ENCODE measurements at places on chromosomes 4 and X.
A peak's percentile ranks its signal among the peaks of the same experiment; 100 is the strongest.

DNA sequence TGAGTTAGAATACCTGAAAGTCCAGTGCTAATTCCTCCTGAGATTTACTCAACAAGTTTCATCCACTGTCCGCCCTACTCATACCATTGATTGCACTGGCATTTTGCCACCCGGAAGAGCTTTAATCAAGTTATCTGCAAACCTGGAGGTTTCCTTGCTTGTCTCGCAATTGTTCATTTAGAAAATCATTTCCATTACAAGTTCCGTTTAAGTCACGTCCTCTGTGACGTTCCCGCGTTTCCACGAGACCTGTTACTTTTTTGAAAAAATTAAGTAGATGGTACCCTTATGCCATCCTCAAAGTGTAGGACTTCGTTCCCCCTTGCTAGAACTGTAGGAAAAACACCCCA lies 761 bp upstream of the FRYL start:
- DNase-seq = peak; percentile 64

GRCh38 chr4:68021185-68021584 lies 57.9 kb upstream of the TMPRSS11A start:
- DNase-seq = no peak

- no peak for DNase-seq
Measured at GRCh38 chr4:152901205-152901604, 34.9 kb upstream of the FHDC1 start.

DNA sequence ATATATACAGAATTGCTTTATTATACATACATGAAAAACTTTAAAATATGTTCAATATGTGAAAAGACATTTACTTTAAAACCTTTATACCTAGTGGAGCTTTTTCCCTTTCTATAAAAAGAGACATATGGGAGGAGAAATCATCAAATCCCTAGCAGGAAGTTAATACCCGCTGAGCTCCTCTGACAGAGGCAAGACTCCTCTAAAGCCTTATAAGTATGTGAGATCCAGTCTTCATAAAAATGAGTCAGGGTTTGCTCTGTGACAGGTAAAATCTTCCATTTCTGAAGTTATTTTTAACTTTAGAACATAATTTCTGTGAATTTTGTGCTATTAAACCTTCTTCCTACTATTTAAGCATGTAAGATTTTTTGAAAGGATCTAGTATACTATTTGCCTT lies 634.4 kb upstream of the AADAT start:
- no peak for DNase-seq

- no peak for DNase-seq
Measured at GRCh38 chr4:145186729-145187128, 6.3 kb upstream of the OTUD4 start.

- no peak for DNase-seq
Measured at GRCh38 chrX:22699581-22700091, 300.1 kb upstream of the DDX53 start.

DNA sequence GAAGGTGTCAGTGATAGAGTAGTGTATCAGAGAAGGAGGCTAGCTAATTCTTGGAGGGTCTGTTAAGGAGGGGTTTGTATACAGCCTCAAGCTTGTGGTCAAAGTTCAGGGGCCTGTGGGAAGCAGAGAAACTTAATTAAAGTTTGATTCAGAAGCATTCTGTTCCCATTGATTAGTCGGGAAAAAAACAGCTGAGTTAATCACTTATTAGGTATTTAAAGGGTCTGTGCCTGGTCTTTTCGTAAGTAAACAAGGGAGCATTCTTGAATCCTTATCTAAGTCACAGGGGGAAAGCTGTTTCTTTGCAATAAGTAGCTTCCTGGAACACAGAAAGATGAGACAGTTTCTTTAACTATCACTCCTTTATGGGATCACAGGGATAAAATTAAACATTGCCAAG lies 492.1 kb downstream of the PCDH10 start:
- DNase-seq = no peak

DNA sequence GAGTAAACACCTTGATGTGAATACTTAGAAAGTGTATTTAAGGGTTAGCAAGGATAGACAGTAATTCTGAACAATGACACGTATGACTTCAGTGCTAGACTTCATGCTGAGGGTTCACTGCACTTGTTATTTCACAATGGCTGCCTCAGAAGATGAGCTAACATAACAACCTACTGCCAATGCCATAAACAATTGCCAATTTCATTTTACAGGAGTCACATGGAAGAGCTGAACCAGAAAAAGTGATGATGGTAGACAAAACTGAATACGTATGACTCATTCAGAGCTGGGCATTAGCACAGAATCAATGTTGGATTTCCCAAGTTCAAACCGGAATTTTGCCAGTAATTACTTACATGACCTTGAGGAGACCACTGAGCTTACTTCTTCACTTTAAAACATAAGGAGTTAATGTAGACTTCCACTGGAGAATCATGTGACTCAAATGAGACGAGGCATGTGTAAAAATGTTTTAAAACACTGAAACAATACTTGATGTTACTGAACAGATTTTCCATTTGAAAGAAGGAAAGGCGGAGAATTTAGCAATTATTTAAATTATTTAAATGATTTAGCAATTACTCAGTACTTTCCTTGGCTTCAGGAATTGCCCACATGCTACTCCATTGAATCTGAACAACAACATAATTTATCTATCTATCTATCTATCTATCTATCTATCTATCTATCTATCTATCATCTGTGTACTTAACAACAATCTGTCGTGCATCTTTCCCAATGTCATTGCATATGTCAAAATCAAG lies 868.5 kb upstream of the SLIT2 start:
- no peak for DNase-seq

DNA sequence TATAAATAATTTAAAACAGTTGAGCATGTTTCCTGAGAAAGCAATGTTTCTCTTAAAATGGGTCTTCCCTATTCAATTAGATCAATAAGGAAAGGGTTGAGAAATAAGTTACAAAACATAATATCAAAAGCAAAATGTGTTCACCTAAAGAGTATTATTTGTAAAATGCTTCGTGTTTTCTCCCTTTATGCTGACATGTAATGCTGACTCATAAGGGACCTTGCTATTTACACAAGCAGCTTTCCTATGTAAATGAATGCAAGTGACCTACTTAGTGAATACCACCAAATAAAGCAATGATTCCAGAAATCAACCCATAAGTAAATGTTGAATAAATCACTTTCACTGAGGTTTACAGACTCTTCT lies 91.5 kb downstream of the ELOVL6 start:
- DNase-seq = no peak

GRCh38 chr4:141635736-141636081 lies 674 bp upstream of the IL15 start:
- DNase-seq = no peak

DNA sequence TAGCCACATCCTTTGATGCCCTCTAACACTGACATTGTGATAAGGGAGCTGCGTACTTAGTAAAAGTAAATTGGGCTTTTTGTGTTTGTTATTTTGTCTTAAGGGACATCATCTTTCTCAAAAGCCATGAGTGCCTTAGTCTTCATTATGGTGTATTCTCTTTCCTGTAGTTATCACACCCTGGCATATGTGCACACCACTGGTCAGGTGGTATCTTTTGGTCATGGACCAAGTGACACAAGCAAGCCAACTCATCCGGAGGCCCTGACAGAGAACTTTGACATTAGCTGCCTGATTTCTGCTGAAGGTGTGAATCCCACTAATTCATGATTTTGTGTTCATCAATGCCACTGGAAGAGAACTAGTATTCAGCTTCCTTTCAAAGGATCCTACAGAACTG lies 18.0 kb downstream of the HERC6 start:
- no peak for DNase-seq

GRCh38 chr4:23232987-23233386 lies 540.2 kb downstream of the GBA3 start:
- no peak for DNase-seq

DNA sequence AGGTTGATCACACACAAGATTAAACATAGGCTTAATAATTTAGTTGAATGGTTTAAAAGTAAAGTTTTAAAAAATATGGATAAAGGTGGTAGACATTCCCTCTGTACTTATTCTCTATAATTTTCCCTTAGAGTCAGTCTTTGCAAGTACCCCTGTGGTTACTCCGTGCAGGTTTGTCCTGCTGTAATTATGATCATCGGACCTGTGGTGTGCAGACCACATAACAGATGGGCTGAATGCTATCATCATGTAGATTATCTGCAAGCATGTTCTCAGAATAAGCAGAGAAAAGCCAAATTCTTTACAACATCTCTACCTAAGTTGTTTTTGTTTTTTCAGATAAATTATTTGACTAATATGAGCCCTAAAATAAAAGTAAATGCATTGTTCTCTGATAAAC lies 146.8 kb downstream of the FSTL5 start:
- no peak for DNase-seq

GRCh38 chr4:183337833-183338232 lies 15.6 kb upstream of the CLDN24 start:
- no peak for DNase-seq

GRCh38 chr4:65367306-65367705 lies 303.0 kb downstream of the EPHA5 start:
- DNase-seq = no peak

DNA sequence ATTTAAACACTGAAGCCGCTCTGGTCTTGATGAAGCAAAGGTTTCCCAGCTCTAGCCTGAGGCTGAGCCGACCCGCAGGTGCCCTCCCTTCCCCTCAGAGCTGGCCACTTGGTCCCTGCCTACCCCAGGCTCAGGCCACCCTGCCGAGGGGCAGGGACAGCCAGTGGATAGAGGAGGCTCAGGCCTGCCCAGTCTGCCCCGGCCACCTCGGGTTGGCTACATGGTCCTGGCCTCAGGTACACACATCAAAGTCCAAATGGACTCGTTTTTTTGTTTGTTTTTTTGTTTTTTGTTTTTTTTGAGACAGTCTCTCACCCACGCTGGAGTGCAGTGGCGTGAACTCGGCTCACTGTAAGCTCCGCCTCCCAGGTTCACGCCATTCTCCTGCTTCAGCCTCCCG lies 23.8 kb downstream of the TACC3 start:
- no peak for DNase-seq

DNA sequence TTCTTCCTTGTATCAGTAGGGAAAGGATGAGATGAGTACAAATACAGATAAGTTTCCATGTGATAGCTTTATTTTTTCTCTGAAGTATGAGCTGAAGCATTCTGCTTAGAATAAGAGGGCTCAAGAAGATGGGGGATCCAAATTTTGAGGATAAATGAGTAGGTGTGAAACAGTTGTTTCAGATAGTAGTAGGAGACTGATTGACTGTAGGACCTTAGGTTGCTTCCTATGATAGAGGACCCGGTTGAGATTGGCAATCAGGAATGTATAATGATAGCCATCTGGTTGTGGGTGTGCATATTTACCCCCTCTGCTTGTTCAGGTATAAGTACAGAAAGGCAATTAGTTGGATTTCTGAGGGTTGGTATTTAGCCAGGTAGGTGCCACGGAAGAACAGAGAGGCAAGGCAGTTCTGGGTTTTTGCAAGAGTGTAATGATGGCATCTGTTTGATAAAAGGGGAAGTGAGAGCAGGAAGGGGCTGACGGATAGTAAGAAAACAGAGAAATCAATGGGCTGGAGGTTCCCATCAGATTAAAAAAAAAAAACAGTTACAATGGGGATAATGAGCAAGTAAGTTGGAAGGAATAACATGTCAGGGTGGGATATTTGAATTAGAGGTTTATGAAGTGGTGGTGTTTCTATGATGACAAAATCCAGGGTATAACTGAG lies 13.7 kb downstream of the OCRL start:
- DNase-seq = no peak

DNA sequence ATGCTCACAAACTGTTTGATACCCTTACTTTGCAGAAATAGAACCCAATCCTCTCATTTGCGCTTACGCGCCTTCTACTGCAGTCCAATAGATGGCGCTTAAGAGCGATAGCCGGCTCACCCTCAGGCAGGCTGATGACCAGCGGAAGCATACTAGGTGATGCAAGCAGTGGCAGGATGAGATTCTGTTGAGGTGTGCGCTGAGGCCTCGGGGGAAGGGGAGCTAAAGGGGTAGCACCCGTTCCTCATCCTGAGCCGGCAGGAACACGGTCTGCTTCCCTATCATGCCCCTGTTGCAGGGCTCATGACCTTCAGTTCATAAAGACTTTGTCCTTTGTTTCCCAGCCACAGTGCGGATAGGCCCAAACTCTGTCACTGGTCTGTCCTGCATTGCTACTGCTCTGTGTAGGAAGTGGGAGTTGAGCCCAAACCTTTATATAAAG lies 628.9 kb downstream of the TLL1 start:
- DNase-seq = no peak

DNA sequence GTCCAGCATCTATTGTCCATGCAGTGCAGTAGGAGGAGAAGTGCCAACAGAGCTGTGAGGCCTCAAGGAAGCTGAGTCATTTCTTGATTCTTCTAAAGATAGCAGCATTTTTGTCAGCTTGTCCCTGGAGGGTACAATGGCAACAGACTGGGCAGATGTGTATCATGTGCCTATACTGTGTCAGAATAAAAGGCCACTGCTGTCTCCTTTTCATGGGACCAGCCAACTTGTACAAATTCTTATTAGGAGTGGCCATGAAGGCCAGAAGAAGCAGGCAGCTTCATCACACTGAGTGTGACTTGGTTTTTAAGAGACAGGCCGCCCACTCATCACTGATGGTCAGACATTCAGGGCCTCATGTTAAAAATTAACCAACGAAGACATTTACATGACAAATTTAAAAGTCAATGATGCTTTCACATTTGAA lies 185.0 kb upstream of the FAM241A start:
- no peak for DNase-seq

DNA sequence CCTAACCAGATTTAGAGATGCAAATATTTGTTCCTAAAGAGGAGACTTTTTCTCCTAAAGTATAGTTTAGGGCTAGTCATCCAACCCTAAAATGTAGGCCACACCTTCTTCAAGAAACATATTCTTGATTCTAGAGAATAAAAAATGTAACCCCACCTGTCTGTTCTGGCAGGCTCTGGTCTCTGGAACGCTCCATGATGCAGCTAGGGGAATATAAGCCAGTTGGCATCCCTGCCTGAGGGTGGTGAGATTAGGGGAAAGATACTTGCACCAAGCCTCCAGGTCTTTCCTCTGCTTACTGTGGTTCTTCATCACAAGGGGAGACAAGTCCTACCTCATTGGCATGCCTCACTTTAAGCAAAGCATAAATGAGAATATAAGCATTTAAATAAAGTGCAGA lies 21.2 kb upstream of the TBC1D9 start:
- no peak for DNase-seq

DNA sequence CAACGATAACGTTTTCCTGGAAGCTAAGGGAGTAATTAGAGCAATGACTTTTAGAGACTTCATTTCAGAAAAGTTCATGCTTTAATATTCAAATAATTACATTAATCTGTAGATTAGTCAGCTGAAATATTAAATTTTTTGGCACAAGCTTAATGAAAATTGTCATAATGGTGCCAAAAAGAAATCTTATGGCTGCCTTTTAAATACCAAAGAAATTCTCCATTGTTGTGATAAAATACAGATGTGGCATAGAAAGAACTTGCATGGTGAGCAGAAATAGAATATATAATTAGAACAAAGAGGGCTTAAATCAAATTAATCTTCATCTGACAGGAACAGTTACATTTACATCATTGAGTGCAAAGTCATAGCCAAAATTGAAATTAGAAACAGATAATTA lies 263.5 kb downstream of the AFF2 start:
- no peak for DNase-seq

GRCh38 chr4:29459926-29460325 lies 1260.2 kb upstream of the PCDH7 start:
- no peak for DNase-seq
